ENCODE measurements at places on chromosomes 12 and 14.
A peak's percentile ranks its signal among the peaks of the same experiment; 100 is the strongest.

GRCh38 chr12:123757561-123757960, 4.5 kb upstream of the DNAH10 start:
- DNase-seq: no peak

GRCh38 chr12:45232756-45233372, 17.0 kb downstream of the ANO6 start:
- peak; percentile 26 for DNase-seq

DNA sequence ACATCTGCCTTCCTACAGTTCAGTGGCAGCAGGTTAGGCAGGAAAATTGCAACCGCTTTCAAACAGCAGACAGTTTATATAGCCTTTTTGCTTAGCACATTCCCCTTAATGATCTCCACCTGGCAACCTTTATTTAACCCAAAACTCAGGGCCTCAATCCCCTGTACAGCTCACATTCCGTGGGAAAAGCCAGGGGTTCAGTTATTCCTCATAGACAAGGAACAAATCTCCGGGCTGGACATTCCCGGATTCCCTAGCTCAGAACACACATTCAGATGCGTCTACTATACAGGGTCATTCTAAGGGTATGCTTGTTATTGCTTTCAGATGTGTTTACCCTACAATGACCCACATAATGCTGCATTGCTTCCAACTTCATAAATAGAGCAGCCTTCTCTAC, 73.8 kb upstream of the DCN start:
- DNase-seq: no peak

- no peak for DNase-seq
Observed at GRCh38 chr12:18472304-18472703, 211.0 kb downstream of the PIK3C2G start.

DNA sequence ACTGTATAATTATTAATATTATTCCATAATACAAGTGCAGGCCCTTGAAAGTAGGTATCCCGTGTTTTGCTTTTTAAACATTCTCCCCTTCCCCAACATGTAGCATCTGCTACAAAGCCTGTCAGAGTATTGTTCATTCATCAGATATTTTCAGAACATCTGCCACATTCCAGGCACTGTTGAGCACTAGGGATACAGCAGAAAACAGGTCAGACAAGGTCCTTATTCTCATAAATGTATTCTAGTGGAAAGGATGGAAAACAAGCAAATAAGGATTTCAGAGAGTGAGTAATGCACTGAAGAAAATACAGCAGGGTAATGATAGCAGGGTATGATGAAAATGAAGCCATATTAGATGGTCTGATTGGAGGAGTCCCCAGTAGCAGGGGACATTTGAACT, 3.8 kb downstream of the ERP29 start:
- DNase-seq: no peak
